ENCODE measurements at places on chromosomes 7 and 10.

GRCh38 chr7:114842551-114843065 is 79.3 kb upstream of the MDFIC start:
- no peak for DNase-seq

DNA sequence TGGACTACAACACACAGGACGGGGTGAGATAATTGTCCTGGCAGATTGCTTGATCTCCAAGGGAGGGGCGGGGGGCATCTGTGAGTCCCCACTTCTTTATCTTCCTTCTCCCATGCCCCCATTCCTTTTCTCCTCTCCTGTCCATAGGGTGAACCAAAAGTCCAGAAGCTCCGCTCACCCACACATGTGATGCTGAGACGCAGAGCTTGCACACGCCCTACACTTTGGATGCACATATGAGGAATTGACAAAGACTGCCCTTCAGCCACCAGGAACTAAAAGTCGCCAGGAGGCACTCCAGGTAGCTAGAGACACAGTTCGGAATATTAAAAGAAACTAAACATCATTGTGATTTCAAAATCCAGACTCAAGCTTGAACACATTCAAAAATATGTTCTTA is 112.7 kb upstream of the FGFR2 start:
- no peak for DNase-seq

GRCh38 chr10:121579656-121580055 is 18.6 kb downstream of the FGFR2 start:
- no peak for DNase-seq

DNA sequence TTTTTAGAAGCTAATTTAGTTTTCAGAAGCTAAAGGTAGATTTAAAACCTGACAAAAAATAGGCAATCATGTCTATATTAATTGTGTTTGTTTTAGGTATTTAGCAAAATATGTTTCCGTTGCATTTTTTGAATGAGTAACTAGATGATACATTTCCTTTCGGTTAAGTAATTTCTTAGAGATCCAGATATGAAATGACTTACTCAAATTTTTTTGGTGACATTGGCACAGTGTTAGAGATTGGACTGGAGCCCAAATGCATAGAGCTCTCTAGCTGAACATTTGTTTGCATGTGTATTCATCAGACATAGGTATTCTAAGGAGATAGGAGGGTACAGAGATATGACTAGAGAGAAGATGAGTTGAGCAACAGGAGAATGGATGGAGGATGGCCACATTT is 1.9 kb downstream of the BUB3 start:
- DNase-seq: no peak

GRCh38 chr10:99708428-99709012 is 23.4 kb downstream of the COX15 start:
- no peak for DNase-seq

- DNase-seq: no peak
These were observed 335.1 kb downstream of the XPNPEP1 start for GRCh38 chr10:109588259-109588658.

- no peak for DNase-seq
These were observed 155.0 kb downstream of the BMPER start for GRCh38 chr7:34060196-34060947.

DNA sequence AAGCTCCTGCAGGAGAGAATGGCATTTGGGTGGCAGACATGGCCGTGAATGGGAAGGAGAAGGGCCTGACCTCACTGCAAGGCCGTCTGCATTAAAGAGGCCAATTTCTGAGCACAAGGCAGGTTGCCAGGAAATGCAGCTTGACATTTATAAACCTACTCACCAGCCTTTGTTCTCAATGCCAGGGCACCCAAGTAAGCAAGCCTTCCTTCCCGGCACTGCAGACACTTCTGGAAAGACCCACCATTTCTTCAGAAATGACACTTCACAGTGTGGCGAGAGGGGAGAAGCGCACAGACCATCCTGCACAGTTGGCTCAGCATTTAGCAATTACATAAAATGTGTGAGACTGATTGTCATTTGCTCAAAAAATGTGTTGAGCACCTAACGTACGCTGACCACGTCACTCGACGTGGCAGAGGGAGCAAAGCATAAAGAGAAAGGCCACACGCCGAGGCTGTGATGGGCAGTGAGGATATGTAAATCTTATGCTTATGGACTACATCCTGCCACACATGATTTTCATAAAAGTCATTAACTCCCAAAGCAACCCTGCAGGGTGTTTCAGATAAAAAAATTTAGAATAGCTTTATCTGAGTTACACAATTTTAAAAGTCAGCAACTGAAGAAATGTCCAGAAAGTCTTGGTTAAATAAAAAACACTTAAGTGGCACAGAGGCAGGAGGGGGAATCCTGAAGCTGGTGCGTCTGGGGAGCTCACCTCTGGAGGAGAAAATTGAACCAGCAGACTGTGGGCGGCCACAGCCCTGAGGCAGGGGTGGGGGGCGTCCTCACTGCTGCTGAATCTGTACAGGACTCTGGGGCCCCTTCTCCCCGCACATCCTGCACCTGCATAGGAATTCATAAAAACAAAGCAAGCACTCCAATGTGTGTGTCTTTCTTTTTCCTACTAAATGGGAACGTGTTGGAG is 543.8 kb downstream of the PTPRN2 start:
- no peak for DNase-seq

- DNase-seq: no peak
These were observed 203.7 kb downstream of the IPMK start for GRCh38 chr10:58063861-58064480.
